Activated naive CD8-positive, alpha-beta T cell treated with anti-CD3 and anti-CD28 coated beads, Interleukin-2, amount 10 ng/mL, durations not matched to agents 7 days and 5 days (primary cell): ENCODE measurements at places on chromosomes 16 and 17. TPM values are rescaled to one million over a fixed set of nuclear protein-coding genes. Genes with fewer than 3 reads are reported as not detected.

JMJD6 gene
- total RNA-seq: 55.0 TPM

ITGAD gene
- 0.09 TPM for total RNA-seq

SLC5A10 gene
- total RNA-seq: not detected

NOD2 gene
- total RNA-seq: 2.8 TPM

NPIPA8 gene
- total RNA-seq: 18.8 TPM

TBC1D3D gene
- 1.4 TPM for total RNA-seq

TERB1 gene
- total RNA-seq: not detected

HSD17B1 gene
- 1.2 TPM for total RNA-seq

HSD3B7 gene
- 8.5 TPM for total RNA-seq

TMIGD1 gene
- not detected for total RNA-seq

TIGD7 gene
- total RNA-seq: 10.3 TPM

IGSF6 gene
- 1.8 TPM for total RNA-seq
